ENCODE measurements at places on chromosomes 11 and 22. TPM values are rescaled to one million over a fixed set of nuclear protein-coding genes. Genes with fewer than 3 reads are reported as not detected.
A peak's percentile ranks its signal among the peaks of the same experiment; 100 is the strongest.

CHRNA10 gene
- total RNA-seq = 0.71 TPM

DNA sequence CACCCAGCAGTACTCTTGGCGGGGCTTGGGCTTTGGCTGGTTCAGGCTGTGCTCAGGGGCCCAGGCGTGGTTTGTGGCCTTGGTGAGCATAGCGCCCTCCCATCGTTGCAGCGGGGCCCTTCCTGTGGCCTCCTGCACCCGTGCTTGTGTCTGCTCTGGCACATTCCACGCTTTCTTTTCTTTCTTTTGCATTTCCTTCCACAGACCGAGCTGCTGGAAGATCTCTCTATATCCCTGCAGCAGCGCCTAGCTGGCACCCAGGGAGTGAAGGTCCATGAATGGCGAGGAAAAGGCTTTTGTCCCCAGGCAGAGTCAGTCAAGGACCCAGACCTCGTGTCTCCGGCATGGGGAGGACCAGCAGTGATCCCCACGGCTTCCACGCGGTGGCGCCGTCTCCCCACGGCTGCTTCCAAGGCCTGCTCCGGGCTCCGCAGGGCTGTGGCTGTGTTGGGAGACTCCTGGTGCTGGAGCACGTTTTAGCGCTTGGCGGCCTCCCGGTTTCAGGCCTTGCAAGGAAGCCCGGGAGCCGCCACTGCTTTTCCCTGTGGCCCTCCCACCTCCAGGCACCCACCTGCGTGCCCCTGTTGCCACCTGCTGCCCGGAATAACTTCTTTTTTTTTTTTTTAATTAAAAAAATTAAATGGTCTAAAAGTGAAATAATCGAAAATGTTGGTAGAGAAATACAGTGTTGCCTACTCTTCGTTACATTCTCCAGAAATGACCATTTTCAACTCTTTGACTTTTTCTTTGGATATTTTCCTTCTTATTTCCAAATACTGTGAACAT is 28.5 kb downstream of the GLB1L2 start:
- DNase-seq = peak; percentile 76
- H3K36me3 ChIP-seq = no peaks in the 10 kb centered on the region
- no peak overlapping the region for H3K4me3 ChIP-seq

SYT13 gene
- total RNA-seq = 0.49 TPM

GRCh38 chr22:36781656-36782627 is 6.0 kb upstream of the IFT27 start:
- DNase-seq = peak; percentile 65
- peaks cover 2% of the 10 kb centered on the region for H3K4me1 ChIP-seq
- no peak overlapping the region for H3K27ac ChIP-seq
- peaks cover 28% of the 10 kb centered on the region for H3K27me3 ChIP-seq

OR10D3 gene
- under 0.01 TPM for total RNA-seq

MS4A2 gene
- total RNA-seq = 0.40 TPM

DNA sequence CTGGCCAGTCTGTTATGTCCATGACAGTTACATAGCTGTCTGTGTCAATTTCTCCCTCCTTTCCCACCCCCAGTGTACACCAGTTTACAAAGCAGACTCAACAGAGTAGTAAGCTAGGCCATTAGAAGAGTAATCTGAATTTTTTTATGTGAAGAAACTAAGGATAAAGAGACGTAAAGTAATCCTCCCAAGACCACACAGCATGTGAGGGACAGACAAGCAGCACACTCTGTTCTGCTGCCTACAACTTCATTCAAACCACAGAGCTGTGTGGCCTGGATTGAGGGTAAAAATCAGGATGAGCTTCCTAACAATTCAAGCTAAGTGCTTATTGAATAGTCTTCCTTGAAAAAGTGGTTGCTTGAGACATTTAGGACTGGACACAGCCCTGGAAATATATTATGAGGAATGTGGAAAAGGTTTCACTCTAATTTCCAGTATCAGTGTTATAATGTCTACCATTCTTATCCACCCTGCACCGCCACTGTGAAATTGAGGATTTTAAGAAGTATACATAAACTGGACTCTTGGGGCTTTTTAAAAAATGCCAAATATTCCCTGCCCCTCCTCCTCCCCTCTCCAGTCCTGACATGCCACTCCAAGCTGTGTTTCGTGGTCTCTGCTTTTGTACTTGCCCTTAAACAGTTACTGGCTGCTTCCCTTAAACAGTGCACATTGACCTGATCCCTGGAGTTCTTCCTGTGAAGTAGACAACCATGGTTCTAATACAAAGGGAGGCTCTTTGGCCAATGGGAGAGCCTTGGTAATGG is 40.9 kb downstream of the EXT2 start:
- peaks cover 10% of the 10 kb centered on the region for H3K4me1 ChIP-seq
- H3K27ac ChIP-seq = peak overlapping the region; percentile 30
- no peaks in the 10 kb centered on the region for H3K27me3 ChIP-seq
- H3K4me3 ChIP-seq = no peak overlapping the region
- peaks cover 5% of the 10 kb centered on the region for H3K36me3 ChIP-seq
- DNase-seq = peak; percentile 54

DNA sequence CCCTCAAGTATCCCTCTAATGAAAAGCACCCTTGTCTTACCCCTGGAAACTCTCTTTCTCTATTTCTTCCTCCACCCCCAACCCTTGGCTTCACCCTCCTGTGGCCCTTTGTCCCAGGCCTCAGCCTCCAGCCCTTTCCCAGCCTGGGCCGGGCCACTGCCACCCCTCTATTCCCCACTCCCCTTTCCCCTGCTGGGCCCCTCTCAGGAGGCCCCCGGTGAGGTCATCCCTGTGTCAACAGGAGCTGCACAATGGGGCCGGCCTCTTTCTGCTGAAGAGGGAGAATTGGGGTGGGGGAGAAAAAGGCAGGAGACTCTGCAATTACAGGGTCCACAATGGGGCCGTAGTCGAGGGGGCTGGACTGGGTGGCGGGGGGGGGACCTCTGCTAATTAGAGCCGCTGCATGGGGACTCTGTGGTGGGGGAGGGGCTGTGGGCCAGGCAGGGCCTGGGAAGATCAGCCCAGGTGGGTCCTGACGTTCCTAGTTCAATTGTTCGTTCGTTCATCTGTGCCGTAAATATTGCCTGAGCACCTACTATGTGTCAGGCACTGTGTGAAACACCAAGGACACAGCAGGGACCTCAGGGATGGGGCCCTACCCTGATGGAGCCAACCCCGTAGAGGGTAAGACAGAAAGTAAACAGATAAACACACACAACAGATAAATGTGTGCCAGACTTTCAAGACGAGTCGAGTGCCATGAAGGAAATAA is 18.5 kb upstream of the MPPED1 start:
- no peak overlapping the region for H3K4me3 ChIP-seq
- DNase-seq = no peak
- H3K27me3 ChIP-seq = peaks cover 7% of the 10 kb centered on the region

GRCh38 chr11:32893343-32894148 is 935 bp downstream of the QSER1 start:
- H3K4me3 ChIP-seq = peak overlapping the region; percentile 80
- H3K27ac ChIP-seq = peak overlapping the region; percentile 94
- DNase-seq = peak; percentile 82
- H3K4me1 ChIP-seq = peaks cover 8% of the 10 kb centered on the region
- H3K36me3 ChIP-seq = no peaks in the 10 kb centered on the region

Measured in muscle of leg (tissue), 16 donors.